ENCODE measurements at places on chromosomes 16 and 17.

- DNase-seq, result no peak
Observed at GRCh38 chr16:12901597-12902461, at the start of gene SHISA9. TSS of gene SHISA9 (plus strand) at chr16:12901598.

DNA sequence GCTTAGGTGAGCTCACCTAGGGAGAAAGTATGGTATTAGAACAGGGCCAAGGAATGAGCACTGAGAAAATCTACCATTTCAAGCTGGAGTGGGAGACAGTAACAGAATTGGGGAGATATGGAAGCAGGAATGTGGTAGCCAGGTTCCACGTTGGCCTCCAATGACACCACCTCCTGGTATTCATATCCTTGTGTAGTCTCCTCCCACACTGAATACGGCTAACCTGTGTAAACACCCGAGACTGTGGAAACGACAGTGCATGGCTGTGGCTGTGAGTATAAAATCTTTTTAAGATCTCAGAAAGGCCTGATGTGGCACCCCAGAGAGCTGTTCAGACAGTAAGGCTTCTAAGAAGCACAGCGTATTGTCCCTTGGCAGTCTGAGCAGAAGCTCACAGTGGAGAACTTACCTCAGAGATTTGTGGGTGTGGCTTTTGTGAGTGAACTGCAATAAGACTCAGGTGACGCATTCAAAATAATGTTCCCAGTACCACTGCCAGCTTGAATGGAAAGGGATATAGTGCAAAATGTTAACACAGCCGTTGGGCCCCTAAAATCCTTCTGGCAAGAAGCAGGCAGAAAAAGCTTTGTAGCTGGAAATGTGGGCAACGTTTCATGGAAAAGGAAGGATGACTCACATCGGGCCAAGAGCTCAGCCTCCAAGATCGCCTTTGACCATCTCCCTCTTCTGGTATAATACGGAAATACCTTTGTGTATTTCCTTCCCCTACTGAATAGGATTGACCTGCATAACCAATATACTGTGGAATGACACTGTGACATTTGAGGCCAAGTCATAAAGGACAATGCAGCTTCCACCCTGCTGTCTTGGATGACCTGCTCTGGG, 14.4 kb downstream of the SDR42E1 start:
- DNase-seq, result no peak

DNA sequence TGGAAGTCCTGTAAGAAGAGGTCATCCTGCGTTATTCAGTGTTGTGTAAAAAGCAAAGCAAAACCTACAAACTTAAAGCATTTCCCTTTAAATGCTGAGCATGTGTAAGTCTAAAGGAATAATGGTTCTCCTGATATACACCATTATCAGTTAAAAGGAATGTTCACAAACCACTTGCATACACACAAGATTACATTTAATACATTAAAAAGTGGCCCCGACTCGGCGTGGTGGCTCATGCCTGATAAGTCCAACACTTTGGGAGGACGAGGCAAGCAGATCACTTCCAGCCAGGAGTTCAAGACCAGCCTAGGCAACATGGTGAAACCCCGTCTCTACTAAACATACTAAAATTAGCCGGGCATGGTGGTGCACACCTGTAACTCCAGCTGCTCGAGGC, 30.5 kb downstream of the CPPED1 start:
- DNase-seq, result no peak

DNA sequence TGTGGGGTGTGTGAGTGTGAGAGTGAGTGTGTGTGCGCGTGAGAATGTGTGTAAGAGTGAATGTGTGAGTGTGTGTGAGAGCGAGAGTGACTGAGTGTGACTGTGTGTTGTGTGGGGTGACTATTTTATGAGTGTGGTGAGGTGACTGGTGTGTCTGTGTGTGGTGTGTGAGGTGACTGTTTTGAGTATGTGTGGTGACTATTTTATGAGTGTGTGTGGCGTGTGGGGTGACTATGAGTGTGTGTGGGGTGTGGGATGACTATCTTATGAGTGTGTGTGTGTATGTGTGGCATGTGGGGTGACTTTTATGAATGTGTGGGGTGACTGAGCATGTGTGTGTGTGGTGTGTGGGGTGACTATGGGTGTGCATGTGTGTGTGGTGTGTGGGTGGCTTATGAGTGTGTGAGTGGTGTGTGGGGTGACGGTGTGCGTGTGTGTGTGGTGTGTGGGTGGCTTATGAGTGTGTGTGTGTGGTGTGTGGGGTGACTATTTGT, 152.9 kb upstream of the PLCG2 start:
- peak; percentile 62 for DNase-seq

GRCh38 chr16:78192734-78193488, 93.5 kb downstream of the WWOX start:
- no peak for DNase-seq

DNA sequence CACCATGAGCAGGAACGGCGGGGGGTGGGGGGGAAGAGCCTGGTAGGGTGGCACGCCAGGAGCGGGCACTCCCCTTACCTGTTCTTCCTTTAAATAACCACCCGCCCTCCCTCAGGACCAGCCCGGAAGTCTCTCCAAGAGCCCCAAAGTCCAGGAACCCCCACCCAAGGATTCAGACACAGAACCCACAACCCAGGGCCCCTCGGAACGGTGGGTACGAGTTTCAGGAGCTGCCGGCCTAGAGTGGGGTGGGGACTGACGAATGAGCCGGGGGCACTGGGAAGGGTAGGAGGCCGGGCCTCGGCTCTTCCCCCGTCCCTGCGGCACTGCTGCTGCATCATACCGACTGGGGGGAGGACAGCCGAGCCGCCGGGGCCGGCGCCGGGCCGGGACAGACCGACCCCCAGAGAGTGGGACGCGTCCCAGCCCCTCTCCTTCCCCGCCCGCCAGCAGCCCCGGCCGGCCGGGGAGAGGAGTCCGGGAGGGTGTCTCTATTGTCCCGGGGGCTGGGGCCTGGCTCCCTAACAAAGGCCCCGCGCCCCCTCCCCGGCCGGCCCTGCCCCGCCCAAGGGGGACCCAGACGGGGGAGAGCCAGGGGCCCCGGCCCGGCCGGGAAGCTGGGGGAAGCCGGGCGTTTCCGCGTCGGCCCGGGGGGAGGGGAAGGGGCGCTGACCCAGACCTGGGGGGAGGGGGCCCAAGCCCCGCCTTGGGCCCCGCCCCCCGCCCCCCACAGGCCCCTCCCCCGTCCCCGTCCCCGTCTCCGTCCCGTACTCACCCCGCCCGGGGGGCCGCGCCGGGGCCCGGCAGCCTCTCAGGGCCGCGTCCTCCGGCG, 747 bp downstream of the ATXN7L3 start:
- peak; percentile 71 for DNase-seq

DNA sequence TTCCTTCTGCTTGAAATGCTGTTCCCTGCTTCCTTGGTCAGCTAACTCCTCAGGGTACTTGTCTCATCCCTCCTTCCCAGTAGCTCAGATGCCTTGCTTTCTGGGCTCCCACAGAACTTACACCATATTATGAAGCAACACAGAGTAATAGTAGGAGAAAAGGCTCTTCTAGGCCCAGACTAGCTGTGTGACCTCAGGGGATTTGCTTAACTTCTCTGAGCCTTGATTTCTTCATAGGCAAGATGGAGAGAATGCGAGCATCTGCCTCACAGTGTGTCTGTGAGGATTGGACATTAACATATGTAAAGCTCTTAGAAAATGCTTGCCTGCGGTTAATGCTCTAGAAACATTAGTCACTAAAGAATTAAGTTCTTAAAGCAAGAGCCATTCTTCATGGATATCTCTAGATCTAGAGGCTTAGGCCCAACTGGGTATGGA, 22.3 kb upstream of the PECAM1 start:
- no peak for DNase-seq

GRCh38 chr16:30889721-30890120, 4.2 kb downstream of the BCL7C start:
- DNase-seq, result no peak

- no peak for DNase-seq
Observed at GRCh38 chr16:7382521-7382920, 49.9 kb downstream of the RBFOX1 start.

DNA sequence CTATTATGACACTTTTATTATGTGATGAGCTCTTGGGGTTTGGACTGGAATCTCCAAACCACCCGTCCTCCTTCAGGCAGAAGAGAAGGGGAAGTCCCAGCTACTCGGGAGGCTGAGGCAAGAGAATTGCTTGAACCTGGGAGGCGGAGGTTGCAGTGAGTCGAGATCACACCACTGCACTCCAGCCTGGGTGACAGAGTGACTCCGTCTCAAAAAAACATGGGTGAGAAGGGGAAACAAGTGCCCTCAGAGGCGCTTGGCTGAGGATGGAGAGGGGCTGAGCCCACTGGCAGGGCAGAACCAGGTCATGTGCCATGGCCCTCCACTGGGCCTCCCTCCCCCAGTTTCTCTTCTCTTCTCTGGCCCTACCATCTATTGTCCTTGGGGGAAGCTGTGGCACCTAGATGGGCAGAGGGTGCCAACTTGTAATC, 120.9 kb upstream of the SMURF2 start:
- no peak for DNase-seq

GRCh38 chr17:17904166-17905035, 67.6 kb upstream of the SREBF1 start:
- DNase-seq, result no peak

GRCh38 chr17:18186627-18186982, 3.0 kb downstream of the ALKBH5 start:
- DNase-seq, result no peak

GRCh38 chr16:15547768-15548096, 95.2 kb downstream of the MARF1 start:
- DNase-seq, result no peak

DNA sequence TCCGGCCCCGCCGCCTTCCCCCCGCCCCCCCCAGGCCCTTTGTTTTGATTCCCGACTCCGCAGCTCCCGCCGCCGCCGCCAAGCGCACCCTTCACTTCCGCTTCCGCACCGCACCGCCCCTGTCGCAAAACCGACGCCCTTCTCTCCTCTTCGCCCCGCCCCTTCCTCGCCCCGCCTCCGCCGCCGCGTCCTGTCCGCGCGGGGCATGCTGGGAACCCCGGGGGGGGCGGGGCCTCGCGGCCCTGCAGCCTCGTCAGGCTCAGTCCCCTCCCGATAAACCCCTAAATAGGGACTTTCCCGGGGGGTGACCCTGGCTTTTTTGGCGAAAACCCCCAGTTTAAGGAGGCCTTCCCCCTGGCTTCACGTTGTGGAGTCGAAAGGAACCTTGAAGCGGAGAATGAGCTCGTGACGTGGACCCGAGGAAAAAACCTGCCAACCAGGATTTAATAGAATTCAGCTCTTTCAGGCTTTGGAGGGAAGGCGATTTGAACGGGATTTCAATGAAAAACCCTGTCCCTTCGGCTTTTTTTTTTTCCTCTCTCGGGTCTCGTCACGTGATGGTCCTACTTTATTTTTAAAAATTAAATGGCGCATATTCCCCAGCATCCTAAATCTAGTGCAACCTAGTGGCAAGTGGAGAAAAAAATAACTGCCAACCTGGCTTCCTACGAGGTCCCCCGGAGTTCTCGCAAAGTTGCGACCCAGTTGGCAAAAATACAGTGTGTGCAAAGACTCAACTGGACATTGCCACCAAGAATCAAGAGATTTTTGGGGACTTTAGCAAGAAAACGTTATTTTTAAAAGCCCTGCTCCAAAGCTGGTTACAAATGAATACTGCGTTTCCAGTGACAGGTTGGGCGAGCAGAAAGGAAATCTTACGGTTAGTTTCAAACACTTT, at the start of gene MARF1:
MARF1 (minus strand) TSS at position 107 of the 898 bp plus-strand sequence. CDS start 3,921 bp downstream, outside the sequence.
- peak; percentile 99 for DNase-seq

DNA sequence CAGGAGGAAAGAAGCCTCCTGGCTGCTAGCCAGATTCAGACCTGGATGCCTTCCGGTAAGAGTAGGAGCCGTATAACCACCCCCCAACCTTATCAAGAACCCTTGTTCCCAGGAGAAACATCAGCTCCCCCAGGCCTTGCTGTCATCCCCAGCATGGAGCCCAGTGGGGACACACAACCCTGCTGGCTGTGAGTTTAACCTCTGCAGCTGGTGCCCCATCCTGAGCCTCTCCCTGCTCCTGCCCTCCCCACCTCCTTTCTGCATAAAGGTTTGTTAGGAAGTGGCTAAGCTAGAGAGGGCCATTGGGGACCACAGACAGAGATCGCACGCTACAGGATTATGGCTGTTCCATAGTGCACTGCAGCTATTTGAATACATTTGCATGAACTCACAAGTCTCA, 55.5 kb upstream of the RPL38 start:
- DNase-seq, result no peak

GRCh38 chr16:81601008-81601428, 156.4 kb downstream of the CMIP start:
- no peak for DNase-seq

DNA sequence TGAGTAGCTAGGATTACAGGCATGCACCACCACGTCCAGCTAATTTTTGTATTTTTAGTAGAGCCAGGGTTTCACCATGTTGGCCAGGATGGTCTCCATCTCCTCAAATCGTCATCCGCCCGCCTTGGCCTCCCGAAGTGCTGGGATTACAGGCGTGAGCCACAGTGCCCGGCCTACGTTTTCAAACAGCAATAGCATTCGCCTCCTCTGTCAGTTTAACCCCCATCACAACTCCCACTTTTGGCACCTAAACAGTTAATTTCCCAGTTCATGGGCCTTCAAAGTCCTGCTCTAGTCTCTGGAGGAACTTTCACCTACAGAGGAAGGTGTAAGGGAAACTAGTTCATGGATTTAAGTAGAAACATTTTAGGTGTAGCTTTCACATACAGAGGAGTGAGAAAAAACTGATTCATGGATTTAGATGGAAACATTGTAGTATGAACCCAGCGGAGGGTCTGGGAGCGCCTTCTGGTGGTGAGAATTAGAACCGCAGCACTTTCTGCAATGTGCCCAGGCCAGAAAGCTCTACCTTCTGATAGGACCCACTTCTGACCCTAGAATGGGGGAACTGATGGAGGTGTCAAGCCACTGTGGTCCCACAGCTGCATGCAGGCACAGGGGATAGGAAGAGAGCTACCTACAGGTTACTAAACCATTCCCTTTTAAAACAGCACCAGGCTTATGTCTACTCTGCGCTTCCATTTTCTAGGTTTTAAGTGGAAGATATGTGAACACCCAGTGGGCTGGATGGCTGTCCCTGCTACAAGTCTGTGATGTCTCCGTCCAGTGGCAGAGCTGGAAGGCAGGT, 12.0 kb upstream of the MEOX1 start:
- peak; percentile 82 for DNase-seq

- no peak for DNase-seq
Observed at GRCh38 chr17:69430488-69430887, 16.0 kb downstream of the MAP2K6 start.

GRCh38 chr17:41865596-41865893, 322 bp upstream of the KLHL11 start:
- DNase-seq, result no peak

GRCh38 chr16:81755915-81756614, 23.0 kb upstream of the PLCG2 start:
- no peak for DNase-seq

All from activated CD8-positive, alpha-beta memory T cell treated with anti-CD3 and anti-CD28 coated beads, Interleukin-2, amount 10 ng/mL, durations not matched to agents 7 days and 5 days (primary cell).